Caco-2 (cell line): ENCODE measurements at places on chromosomes 7 and 10. TPM values are rescaled to one million over a fixed set of nuclear protein-coding genes. Genes with fewer than 3 reads are reported as not detected.

DNA sequence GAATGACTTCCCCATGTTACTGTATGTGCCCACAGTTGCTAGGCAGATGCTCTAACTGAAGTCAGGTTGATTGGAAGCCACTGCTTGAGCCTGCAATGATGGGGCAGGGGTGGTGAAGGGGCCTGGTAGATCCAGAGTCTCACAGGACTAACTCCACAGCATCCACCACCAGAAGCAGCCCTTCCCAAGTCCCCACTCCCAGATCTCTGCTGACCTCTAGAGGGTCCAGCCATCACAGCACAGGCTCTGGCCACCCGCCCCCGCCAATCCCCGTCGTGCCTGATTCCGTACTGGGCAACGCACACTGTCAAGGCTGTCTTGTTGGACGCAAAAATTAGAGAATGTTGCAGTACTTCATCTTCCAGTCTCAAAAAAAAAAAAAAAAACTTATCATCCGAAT lies 136.8 kb upstream of the PDE1C start:
- no peaks in the 10 kb centered on the region for H3K27me3 ChIP-seq
- H3K36me3 ChIP-seq: no peaks in the 10 kb centered on the region
- no peaks in the 10 kb centered on the region for H3K4me1 ChIP-seq
- no peak overlapping the region for H3K4me3 ChIP-seq

DNA sequence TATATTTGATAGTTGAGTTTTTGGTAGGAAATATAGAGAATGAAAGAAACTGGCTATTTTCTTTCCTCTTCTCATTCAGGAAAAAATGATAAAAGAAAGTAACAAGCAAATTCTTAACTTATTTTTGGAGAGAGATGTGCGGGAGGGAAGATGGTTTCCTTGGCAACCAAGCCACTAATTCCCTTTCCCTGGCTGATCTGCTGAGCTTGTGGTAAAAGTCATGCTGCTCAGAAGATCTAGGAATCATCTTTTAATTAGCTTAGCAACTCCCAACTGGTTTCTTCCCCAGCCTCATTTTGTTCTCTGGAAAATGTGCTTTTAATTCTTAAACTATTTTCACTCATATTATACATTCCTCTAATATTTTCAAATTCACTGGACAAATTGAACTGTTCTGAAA lies 11.8 kb downstream of the UROS start:
- H3K4me1 ChIP-seq: no peaks in the 10 kb centered on the region
- H3K27ac ChIP-seq: no peak overlapping the region
- no peak overlapping the region for H3K4me3 ChIP-seq
- no peak for DNase-seq
- H3K36me3 ChIP-seq: peaks cover 2% of the 10 kb centered on the region; the same call in 1 of the 2 replicates
- H3K27me3 ChIP-seq: no peaks in the 10 kb centered on the region

MLXIPL gene
- total RNA-seq: 15.6 and 19.8 TPM in 2 replicates

ACBD5 gene
- 36.7 and 38.3 TPM in 2 replicates for total RNA-seq

DRGX gene
- total RNA-seq: not detected in 2 replicates
